Cerebellar nuclear complex (tissue), 1 donor: ENCODE measurements at places on chromosomes 12 and 14.

GRCh38 chr14:95979339-95980042, 59.7 kb upstream of the C14orf132 start:
- no peak for DNase-seq

- DNase-seq: no peak
Measured at GRCh38 chr12:916240-916639, 33.3 kb downstream of the RAD52 start.

GRCh38 chr14:72649603-72650227, 244.2 kb downstream of the DPF3 start:
- no peak for DNase-seq

- no peak for DNase-seq
Measured at GRCh38 chr14:93535537-93535936, 104.8 kb downstream of the UNC79 start.

DNA sequence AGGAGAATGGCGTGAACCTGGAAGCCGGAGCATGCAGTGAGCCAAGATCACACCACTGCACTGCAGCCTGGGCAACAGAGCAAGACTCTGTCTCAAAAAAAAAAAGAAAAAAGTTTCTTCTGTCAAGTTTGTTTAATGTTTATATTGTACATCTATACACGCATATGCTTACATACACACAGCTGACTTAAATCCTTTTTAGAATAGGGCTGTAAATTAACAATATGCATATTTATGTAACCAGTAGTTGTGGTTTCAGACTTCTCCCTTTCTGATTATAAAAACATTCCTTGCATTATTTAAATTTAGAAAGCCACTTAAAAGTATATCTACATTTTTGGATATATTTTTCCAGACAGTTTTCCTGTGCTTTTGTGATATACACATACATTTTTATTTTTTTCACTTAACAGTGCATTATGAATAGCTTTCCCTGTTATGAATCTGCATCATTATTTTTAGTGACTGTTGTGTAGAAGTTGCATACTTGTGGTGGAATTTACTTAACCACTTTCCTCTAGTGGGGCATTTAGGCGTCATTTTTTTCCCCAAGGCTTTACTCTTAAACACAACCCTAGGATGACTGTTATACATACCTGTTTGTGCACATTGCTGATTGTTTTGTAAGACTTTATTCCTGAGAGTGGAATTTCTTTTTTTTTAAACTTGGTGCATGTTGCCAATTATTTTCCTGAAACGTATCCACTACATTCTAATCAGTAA, 29.4 kb downstream of the POLR3B start:
- no peak for DNase-seq

DNA sequence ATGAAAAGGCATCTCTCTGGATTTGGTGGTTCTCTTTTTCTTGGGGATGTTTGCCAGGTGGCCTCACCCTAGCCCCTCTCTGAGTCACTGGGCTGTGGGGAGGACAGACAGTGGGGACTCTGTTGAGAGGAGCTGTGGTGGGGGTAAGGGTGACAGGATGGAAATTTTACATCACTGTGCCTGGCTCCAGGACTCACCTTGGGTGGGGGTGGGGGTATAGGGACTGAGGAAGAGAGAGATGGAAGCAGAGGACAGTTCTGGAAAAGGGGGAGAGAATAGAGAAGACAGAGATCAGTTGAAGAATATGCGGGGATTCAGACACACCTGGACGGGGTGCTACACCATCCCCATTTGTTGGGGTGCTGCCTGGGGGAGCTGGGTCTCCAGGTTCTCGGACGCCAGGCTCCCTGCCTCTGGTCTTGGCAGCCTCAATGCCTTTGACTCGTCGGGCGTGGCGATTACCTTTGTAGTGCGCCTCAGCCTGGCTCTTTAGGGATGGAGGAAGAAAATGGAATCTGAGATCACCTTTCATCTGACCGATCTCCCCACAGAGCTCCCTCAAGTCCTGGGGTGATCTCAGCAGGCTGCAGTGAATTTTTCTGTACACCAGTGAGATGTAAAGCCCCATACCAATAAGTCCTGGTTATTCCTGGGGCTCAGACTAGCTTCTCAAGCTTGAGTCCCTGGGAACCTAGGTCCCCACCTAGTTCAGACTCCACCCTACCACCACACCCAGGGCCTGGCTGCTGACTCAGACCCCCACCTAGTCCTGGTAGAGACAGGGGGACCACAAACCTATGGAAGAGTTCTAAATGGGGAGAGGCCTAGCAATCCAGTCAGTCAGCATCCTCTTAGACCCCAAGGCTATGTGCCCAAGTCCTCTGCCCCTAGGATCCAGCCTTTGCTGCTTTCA, 9.6 kb upstream of the GPR84 start:
- DNase-seq: no peak

- no peak for DNase-seq
Measured at GRCh38 chr14:60242429-60242828, 6.6 kb upstream of the PPM1A start.

GRCh38 chr14:79161571-79161970, 991.4 kb downstream of the NRXN3 start:
- DNase-seq: no peak

- DNase-seq: no peak
Measured at GRCh38 chr14:73788701-73789551, 62.7 kb upstream of the PTGR2 start.
